ENCODE measurements at places on chromosomes 1 and 21.
A peak's percentile ranks its signal among the peaks of the same experiment; 100 is the strongest.

GRCh38 chr1:100875228-100875627, 19.4 kb downstream of the EXTL2 start:
- no peak for DNase-seq

GRCh38 chr1:36106269-36106668, 17.6 kb downstream of the ADPRS start:
- no peak for DNase-seq

- no peak for DNase-seq
These were observed 44.6 kb upstream of the C1orf174 start for GRCh38 chr1:3944578-3945125.

GRCh38 chr1:205669341-205670149, 10.8 kb downstream of the SLC45A3 start:
- peak; percentile 83 for DNase-seq

GRCh38 chr1:103162360-103162759, 54.0 kb upstream of the COL11A1 start:
- no peak for DNase-seq

DNA sequence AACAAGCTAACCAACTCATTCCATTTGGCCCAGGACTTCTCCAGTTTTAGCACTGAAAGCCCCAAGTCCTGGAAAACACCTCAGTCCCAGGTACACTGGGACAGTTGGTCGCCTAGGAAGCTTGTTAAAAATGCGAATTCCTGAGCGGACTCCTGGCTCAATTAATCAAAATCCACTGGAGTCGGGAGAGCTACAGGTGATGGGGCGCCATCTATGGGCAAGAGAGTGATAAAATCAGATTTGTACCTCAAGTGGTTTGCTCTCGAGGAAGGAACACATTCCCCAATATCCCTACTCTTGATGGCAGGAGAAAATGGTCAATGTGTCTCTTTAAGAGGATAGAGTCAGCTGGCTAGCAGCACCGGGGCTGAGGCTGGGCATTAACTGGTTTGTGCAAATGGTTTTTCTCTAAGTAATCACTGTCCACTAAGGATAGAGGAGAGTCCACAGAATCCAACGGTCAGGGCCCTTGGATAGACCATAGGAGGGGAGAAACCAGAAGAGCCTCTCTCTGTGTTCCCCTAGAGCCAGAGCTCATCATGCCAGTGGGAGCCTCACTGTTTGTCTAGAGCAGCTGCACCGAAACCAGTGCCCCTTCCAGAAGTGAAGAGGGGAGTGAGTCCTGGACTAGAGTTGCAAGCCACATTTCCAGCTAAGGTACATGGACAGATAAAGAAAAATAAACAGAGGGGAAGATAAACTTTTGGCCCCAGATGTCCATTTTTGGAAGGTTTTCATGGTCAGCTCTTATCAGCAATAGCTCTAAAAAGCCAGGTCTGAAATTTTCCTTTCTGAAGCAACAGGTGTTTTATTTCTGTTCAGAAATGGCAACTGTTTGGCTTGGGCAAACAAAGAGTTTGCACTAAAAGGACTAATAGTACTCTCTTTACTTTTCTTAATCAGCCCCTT, 148.5 kb downstream of the TENT5C start:
- peak; percentile 63 for DNase-seq

GRCh38 chr21:36479415-36480402, at the start of gene CLDN14:
Gene CLDN14, minus strand, starts transcription at chr21:36480122. Its CDS starts 18,427 bp downstream, at chr21:36461695.
- DNase-seq, result no peak

GRCh38 chr1:173475564-173476196, 1.5 kb upstream of the PRDX6 start:
- DNase-seq, result peak; percentile 5

DNA sequence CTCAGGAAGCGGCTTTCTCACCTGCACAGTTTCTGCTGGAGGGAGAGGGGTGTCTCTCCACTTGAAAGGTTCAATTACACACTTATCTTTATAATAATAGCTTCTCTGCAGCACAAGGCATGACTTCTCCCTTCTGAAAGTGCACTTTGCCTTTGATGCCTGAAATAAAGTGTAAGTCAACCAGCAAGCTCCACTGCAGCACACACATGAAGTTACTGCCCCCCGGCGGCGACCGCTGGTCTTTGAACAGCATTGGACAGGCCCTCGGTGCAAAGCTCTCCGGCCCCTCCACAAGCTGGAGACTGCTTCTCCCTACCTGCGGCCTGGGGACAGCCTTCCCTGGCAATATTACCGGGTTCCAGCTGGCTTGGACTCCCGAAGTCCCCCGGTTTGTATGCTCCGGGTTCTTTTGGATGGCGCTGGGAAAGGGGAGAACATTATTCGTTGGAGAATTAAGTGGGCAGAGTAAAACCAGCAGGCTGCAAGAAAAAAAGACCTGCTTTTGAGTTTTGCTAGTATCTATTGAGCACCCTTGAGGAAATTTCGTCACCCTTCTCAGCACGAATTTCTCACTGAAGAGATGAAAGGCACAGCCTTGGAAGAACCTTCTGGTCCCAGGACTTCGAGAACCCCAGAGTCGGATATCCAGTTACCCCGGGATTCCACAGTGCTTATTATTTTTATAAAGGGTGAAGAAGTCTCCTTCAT, 11.8 kb downstream of the RCAN1 start:
- DNase-seq, result peak; percentile 74

- DNase-seq, result peak; percentile 8
These were observed 18.2 kb upstream of the IFI6 start for GRCh38 chr1:27690183-27690582.

- no peak for DNase-seq
These were observed 1004.2 kb downstream of the TTLL7 start for GRCh38 chr1:82994616-82995263.

DNA sequence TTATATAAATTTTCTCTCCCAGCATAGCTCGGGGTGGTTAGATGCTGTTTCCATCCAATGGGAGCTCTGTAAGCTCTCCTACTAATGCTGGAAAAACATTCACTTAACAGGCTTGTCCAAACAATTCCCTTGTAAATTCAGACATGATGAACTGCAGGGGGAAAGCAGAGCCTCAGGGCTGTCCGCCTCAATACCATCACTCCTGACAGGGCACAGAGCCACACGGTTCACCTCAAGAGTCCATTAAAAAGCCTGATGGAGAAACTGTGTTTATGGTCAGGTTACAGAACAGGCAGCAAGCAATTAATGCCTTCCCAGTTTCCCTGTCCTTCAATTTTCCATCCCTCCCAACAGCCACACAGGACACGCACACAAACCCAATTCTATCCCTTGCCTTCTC, 171.0 kb downstream of the BRINP2 start:
- no peak for DNase-seq

DNA sequence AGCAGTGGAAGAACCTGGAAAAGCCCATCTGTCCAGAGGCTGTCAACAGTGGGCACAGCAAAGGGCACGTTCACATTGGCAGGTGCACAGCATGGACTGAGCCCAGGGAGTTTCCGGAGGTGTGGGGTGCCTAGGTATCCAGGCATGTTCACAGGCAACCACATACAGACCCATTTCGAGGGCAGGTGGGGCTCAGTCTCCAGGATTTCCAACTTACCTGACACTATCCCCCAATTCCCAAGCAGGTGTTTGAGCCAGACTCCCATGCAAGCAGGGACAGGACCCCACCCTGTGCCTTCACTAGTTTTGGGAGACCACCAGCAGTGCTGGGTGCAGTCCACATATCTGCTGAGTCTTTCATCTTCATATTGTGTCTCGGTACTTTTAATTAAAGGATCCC, 65.0 kb upstream of the IRF2BP2 start:
- DNase-seq, result no peak

DNA sequence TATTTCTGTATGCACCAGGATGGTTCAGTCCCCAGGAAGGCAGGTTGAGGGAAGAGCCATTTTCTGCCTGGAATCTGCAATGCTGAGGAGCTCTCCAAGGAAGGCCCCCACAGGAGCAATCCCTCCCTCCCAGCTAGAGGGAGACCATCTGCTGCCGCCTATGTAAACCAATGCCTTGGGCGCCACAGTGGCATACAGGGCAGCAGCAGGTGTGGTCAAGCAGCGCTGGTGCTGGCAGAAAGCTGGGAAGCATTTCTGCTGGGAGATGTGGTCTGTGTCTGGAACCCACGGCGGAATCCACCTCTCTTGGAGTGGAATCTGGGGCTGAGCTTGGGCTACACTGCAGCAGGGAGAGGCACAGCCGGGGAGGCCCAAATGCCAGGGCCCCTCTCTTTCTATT, 283.3 kb downstream of the RRAGC start:
- DNase-seq, result no peak

DNA sequence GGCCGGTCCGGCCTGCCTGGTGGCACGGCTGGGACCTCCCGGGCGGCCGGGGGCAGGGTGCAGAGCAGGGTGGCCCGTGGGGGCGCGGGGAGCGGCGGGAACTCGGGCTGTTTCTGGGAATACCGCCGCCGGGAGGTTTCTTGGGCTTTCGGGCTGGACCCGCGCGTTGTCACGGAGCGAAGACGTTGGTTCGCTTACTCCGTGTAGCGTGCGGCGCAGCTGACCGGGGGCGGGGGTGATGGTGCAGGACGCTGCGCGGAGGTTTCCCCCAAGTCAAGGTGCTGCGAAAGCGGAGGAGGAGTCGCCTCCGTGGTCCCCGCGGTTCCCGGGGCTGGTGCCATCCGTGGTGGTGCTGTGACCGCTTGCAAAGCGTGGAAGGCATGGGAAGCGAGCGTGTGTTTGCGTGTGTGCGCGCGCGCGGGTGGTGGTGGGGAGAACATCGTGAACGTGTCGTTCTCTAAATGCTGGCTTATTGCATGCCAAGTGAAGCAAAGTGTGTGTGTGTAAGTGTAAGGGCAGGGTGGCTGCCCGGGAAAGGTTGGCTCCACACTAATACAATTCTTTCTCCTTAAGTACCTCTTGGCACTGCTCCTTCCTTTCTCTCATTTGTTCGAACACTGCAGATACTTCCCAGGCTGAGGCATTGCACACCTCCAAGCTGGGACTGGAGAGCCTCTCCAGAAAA, 1.1 kb downstream of the RYR2 start:
- no peak for DNase-seq

Measured in suppressor macrophage (primary cell).